ENCODE measurements at places on chromosomes 6 and 20. TPM values are rescaled to one million over a fixed set of nuclear protein-coding genes. Genes with fewer than 3 reads are reported as not detected.

The SCUBE3 gene
- 0.05 TPM for total RNA-seq

The ADTRP gene
- 71.6 TPM for total RNA-seq

The GNAS gene
- total RNA-seq: 820 TPM

The CDH22 gene
- total RNA-seq: not detected

The TMC2 gene
- not detected for total RNA-seq

The BTN2A1 gene
- 24.3 TPM for total RNA-seq

The SUN5 gene
- total RNA-seq: not detected

The CAPN11 gene
- not detected for total RNA-seq

The PKHD1 gene
- total RNA-seq: 0.02 TPM

The TFAP2B gene
- total RNA-seq: not detected

The CST4 gene
- total RNA-seq: not detected

The KAT14 gene
- total RNA-seq: 16.2 TPM

The HINT3 gene
- 19.3 TPM for total RNA-seq

The TTLL9 gene
- not detected for total RNA-seq

The SNRPB gene
- 286 TPM for total RNA-seq

The ELOVL4 gene
- 1.8 TPM for total RNA-seq

The JAG1 gene
- 1.0 TPM for total RNA-seq

The LRP11 gene
- total RNA-seq: 6.0 TPM

The OR2H2 gene
- total RNA-seq: not detected

The KCNG1 gene
- total RNA-seq: 4.0 TPM

The PRR3 gene
- 31.8 TPM for total RNA-seq
